Posterior vena cava (tissue), 2 donors: ENCODE measurements at places on chromosomes 3 and 15. TPM values are rescaled to one million over a fixed set of nuclear protein-coding genes. Genes with fewer than 3 reads are reported as not detected.

PRKCI gene
- 19.8 TPM for total RNA-seq

PLA2G4F gene
- not detected for total RNA-seq

UQCC5 gene
- 13.8 TPM for total RNA-seq

RPP14 gene
- total RNA-seq = 11.6 TPM
